ENCODE measurements at places on chromosomes 2 and 18. TPM values are rescaled to one million over a fixed set of nuclear protein-coding genes. Genes with fewer than 3 reads are reported as not detected.
A peak's percentile ranks its signal among the peaks of the same experiment; 100 is the strongest.

- no peak for DNase-seq
Observed at GRCh38 chr2:196160946-196161345, 10.4 kb downstream of the STK17B start.

GRCh38 chr2:201122276-201122675 lies 6.3 kb downstream of the CFLAR start:
- peak; percentile 54 for DNase-seq

The OTOF gene
- under 0.01 TPM for total RNA-seq

The WDR33 gene
- 60.7 TPM for total RNA-seq

The PAIP2B gene
- total RNA-seq: 1.2 TPM

Data from renal cortical epithelial cell (primary cell).